ENCODE measurements at places on chromosomes 2 and 18. TPM values are rescaled to one million over a fixed set of nuclear protein-coding genes. Genes with fewer than 3 reads are reported as not detected.

GRCh38 chr2:104888489-104889258 lies 34.8 kb downstream of the POU3F3 start:
- no peak for DNase-seq
- H3K36me3 ChIP-seq = no peaks in the 10 kb centered on the region
- peak overlapping the region; percentile 41 for H3K27ac ChIP-seq
- H3K4me1 ChIP-seq = peaks cover 18% of the 10 kb centered on the region
- peaks cover 4% of the 10 kb centered on the region for H3K27me3 ChIP-seq

GKN1 gene
- total RNA-seq = not detected

NEURL3 gene
- 0.27 TPM for total RNA-seq

DNA sequence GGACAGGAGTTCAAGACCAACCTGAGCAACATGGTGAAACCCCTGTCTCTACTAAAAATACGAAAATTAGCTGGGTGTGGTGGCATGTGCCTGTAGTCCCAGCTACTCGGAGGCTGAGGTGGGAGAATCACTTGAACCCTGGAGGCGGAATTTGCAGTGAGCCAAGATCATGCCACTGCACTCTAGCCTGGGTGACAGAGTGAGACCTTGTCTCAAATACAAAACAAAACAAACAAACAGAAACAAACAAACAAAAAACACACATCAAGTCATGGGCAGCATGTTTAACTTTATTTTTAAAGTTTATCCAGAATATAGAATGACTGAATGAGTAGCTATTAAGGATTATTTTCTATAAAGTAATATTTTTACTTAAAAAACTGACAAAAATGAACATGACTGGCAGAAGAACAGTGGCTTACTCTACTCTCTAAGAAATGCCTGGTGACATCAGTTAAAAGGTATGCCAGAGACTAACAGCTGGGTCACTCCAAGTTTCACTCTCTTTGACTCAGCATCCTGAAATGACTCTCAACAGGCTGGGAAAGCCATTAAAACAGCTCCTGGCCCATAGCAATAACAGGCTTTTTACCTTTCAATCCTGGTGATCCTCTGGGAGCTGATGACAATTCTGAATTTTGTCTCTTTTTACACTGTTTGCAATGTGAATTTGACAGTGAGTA lies 281.6 kb upstream of the STON1 start:
- no peak for DNase-seq
- no peaks in the 10 kb centered on the region for H3K27me3 ChIP-seq
- peaks cover 21% of the 10 kb centered on the region for H3K4me1 ChIP-seq

MYO7B gene
- 0.69 TPM for total RNA-seq

CDCA7 gene
- total RNA-seq = 105 TPM

DNA sequence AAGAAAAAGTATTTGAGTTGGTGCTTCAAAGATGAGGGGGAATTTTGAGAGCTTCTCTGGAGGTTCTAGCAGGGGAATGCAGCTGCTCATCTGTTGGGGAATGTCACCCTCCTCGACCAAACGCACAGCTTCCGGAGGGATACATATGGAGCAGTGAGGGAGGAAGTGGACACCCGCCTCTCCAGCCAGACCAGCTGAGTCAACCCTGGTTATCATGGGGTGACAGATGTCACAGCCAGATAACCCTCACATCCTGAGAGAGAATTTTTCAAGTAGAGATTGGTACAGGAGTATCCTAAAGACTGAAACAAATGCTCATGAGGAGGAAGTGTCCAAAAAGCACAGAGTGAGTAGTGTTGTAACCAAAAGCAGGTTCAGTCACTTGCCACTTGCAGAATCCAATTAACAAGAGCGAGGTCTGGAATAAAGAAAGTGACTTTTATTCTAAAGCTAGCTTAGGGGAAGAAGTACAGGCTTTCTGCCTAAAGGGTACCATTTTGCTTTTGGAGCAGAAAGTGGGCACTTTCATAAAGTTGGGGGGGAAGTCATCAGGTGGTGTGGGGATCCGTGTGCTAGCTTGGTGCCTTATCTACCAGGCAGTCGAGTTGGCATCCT lies 395.2 kb downstream of the RAD51AP2 start:
- DNase-seq = no peak
- no peak overlapping the region for H3K27ac ChIP-seq
- no peaks in the 10 kb centered on the region for H3K4me1 ChIP-seq
- H3K4me3 ChIP-seq = no peak overlapping the region
- H3K27me3 ChIP-seq = no peaks in the 10 kb centered on the region

DNA sequence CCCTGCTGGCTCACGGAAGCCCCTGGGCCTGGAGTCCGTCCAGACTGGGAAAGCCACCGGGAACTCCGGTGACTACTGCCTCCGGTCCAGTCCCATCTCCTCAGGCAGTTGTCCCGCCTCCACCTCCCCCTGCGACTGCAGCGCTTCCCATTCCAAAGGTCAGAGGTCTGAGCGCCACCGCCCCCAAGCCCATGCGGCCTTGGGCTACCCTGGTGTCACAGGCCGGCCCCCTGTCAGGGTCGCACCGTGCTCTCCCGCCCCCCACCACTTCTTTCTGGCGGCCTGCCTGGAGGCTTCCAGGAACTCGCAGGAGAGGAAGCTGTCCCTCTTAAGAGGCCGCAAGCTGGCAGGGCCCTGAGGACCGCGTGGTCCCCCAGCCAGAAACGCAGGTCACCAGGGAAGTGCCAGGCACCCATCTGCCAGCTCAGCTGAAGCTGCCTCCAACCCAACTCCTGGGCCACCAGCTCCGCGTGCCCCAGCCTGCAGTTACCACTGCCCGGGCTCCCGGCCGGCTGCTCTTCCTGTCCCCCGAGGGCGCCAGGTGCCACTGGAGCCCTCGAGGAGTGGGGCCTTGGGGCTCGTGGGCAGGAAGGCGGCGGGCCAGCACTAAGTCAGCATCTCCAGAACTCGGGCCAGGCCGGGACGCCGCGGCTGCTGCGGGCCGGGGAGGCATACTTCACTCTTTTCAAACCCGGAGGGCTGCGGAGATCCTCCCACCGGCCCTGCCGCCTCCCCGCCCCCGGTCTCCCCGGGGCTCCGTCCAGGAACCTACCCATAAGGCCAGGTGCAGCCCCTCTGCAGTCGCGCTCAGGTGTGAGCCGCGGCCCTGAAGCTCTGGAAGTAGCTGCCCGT lies 83.3 kb upstream of the POMC start:
- peak overlapping the region; percentile 85 for H3K27ac ChIP-seq
- no peaks in the 10 kb centered on the region for H3K27me3 ChIP-seq
- H3K4me1 ChIP-seq = peaks cover 30% of the 10 kb centered on the region

- H3K27ac ChIP-seq = no peak overlapping the region
- no peak for DNase-seq
- H3K4me1 ChIP-seq = no peaks in the 10 kb centered on the region
- no peaks in the 10 kb centered on the region for H3K36me3 ChIP-seq
Measured at GRCh38 chr18:32893915-32894314, 121.1 kb upstream of the KLHL14 start.

MC4R gene
- not detected for total RNA-seq

- H3K4me1 ChIP-seq = peaks cover 22% of the 10 kb centered on the region
- H3K36me3 ChIP-seq = no peaks in the 10 kb centered on the region
- H3K27me3 ChIP-seq = peaks cover 7% of the 10 kb centered on the region
Measured at GRCh38 chr2:60355849-60356261, 197.6 kb downstream of the BCL11A start.

GRCh38 chr2:105804266-105804665 lies 59.6 kb downstream of the NCK2 start:
- peaks cover 74% of the 10 kb centered on the region for H3K36me3 ChIP-seq
- peaks cover 90% of the 10 kb centered on the region for H3K4me1 ChIP-seq
- no peak for DNase-seq
- no peak overlapping the region for H3K4me3 ChIP-seq

DNA sequence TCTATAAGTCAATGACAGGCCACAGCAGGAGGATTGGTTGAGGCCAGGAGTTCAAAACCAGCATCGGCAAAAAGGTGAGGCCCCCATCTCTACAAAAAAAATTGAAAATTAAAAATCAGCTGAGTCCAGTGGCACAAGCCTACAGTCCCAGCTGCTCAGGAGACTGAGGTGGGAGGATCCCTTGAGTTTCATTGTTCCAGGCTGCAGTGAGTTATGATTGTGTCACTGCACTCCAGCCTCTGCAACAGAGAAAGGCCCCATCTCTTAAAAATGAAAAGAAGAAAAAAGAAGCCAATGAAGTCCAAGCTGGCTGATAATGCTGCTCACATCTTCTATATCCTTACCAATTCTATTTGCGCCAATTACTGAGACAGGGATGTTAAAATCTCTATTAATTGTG lies 39.1 kb downstream of the MRPS5 start:
- peaks cover 28% of the 10 kb centered on the region for H3K4me1 ChIP-seq
- no peaks in the 10 kb centered on the region for H3K27me3 ChIP-seq
- no peak overlapping the region for H3K27ac ChIP-seq
- no peak for DNase-seq

- no peak for DNase-seq
- no peaks in the 10 kb centered on the region for H3K36me3 ChIP-seq
Measured at GRCh38 chr2:174929786-174930185, 75.4 kb downstream of the CHN1 start.

G6PC2 gene
- not detected for total RNA-seq

DNA sequence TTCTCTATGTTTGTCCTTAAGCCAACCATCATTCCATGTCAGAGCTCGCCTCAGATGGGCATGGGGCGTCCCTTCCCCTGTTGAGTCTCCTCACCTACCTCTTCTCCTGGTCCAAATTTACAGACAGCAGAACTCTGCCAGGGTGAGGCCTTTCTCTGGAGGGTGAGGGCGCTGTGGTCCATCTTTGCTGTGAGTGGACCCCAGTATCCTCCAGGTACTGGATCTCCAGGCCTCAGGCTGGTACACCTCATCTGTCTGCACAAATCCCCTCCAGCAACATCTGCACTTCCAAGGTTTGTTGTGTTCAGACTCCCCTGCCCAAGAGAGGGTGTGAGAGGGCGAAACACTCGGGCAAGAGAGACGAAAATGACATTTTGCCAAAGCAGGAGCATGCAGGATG lies 63.9 kb upstream of the EDAR start:
- H3K27me3 ChIP-seq = peaks cover 3% of the 10 kb centered on the region
- H3K4me3 ChIP-seq = no peak overlapping the region
- DNase-seq = no peak

GRCh38 chr18:22745966-22746365 lies 187.2 kb upstream of the RBBP8 start:
- H3K36me3 ChIP-seq = peaks cover 2% of the 10 kb centered on the region
- no peak overlapping the region for H3K27ac ChIP-seq
- no peak for DNase-seq

LRATD1 gene
- total RNA-seq = not detected

DNA sequence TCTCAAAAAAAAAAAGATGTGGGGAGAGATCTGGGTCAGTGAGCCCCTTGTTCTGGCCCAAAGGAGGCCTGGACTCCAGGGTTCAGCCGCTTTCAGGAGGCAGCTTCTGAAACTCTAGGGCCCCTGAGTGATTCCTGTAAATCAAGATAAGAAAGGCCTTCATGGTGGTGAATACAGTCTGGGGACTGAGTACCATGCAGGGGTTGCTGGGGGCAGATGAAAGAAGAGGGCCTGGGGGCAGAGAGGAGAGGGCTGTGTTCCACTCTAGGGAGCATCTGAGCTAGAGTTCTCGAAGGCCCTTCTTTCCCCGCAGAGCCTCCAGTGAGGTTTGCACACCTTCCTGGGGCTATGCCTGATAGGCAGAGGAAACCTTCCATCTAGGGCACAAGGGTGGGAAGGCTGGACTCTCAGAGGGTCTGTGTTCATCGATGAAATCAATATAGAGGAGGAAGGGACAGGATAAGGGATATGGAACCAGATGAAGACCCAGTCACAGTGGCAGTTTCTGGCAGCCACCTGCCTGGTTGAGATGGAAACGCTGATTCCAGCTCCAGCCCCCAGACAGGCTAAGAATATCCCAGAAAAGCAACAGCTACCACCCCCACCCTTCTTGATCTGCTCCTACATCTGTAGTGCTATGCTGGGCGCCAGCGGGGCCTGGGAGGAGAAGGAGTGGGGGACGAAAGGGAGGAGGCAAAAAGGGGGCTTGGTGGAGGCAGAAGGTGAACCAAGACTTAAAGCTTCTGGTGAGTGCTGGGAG lies 4.7 kb upstream of the CDK5R2 start:
- H3K27me3 ChIP-seq = peaks cover 49% of the 10 kb centered on the region
- DNase-seq = no peak
- H3K27ac ChIP-seq = no peak overlapping the region
- no peak overlapping the region for H3K4me3 ChIP-seq
- peaks cover 3% of the 10 kb centered on the region for H3K4me1 ChIP-seq
- H3K36me3 ChIP-seq = no peaks in the 10 kb centered on the region

DNA sequence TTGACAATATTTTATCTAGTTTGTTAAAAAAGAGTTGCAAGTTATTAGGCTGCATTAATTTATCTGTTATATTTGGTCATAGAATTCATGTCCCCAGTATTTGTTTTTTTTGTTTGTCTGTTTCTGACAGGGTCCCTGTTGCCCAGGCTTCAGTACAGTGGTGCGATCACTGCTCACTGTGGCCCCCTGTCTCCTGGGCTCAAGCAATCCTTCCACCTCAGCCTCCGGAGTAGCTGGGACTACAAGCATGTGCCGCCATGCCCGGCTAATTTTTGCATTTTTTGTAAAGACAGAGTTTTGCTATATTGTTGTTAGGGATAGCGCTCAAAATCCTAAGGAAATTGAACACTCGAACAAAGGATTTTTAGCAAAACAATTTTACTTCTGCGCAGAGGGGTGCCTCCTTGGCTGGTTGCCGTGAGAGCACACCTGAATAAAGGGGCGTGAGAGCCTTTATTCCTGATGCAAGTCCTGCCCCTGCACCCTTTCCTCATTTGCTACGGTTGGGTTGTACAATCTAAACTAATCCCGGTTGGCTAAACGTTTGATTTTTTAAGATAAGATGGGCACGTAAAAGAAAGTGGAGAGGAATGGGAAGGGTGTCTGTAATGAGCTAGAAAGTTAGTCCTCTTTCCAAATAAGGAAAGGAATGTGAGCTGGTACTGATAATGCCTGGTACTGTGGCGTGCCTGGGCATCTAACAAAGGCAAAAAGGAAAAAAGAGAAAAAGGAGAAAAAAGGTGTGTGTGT lies 65.5 kb downstream of the COMMD1 start:
- no peaks in the 10 kb centered on the region for H3K36me3 ChIP-seq
- no peak overlapping the region for H3K4me3 ChIP-seq
- no peaks in the 10 kb centered on the region for H3K4me1 ChIP-seq
- H3K27me3 ChIP-seq = no peaks in the 10 kb centered on the region
- no peak overlapping the region for H3K27ac ChIP-seq
- no peak for DNase-seq

DNA sequence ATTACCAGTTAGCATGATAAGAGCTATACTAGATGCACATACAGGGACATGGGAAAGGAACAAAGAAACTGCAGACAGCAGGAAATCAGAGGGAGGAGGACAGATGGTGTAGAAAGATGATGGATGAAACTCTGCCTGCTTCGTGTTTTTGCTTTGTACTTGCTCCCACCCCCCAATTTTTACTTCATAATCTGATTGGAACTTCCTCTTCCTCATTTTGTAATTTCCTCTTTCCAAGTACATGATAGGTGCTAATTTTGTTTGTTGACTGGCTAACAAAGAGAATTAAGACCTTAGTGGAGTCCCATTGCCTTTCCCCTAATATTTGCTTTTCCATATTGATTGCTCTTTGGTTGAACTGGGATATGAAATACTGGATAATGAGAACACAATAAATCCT lies 76.0 kb upstream of the PELI1 start:
- peaks cover 10% of the 10 kb centered on the region for H3K36me3 ChIP-seq
- H3K27me3 ChIP-seq = no peaks in the 10 kb centered on the region
- no peak overlapping the region for H3K27ac ChIP-seq
- peaks cover 39% of the 10 kb centered on the region for H3K4me1 ChIP-seq
- H3K4me3 ChIP-seq = no peak overlapping the region
- DNase-seq = no peak

- DNase-seq = no peak
- H3K4me1 ChIP-seq = peaks cover 7% of the 10 kb centered on the region
- H3K27ac ChIP-seq = no peak overlapping the region
- no peak overlapping the region for H3K4me3 ChIP-seq
- H3K36me3 ChIP-seq = no peaks in the 10 kb centered on the region
Measured at GRCh38 chr2:9141091-9141667, 65.4 kb upstream of the ASAP2 start.
